ENCODE measurements at places on chromosomes 3 and 15. TPM values are rescaled to one million over a fixed set of nuclear protein-coding genes. Genes with fewer than 3 reads are reported as not detected.

SV2B gene
- total RNA-seq = not detected

TGFBR2 gene
- total RNA-seq = 99.1 TPM

DNA sequence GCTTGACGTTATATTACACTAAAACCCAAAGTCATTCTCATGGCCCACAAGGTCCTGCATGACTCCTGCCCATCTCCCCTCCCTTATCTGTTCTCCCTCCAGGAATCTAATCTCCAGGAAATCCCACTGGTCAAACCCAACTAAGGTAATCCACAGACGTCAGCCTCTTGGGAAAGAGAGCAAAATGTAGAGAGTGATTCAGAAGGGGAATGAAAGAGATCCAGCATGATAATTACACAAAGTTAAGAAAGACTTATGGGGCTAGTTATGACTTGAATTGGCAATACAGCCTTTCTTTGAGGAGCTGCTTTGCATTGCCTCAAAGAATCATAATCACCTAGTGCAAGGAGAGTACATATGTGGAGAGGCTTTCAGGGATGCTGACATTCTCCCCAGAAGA, 137.8 kb upstream of the MYRIP start:
- H3K27ac ChIP-seq = no peak overlapping the region
- no peaks in the 10 kb centered on the region for H3K4me1 ChIP-seq
- no peaks in the 10 kb centered on the region for H3K36me3 ChIP-seq

- peak overlapping the region; percentile 51 for H3K4me3 ChIP-seq
- peaks cover 30% of the 10 kb centered on the region for H3K4me1 ChIP-seq
- DNase-seq = peak; percentile 25
Observed at GRCh38 chr3:18127174-18127858, 297.8 kb downstream of the SATB1 start.

DNA sequence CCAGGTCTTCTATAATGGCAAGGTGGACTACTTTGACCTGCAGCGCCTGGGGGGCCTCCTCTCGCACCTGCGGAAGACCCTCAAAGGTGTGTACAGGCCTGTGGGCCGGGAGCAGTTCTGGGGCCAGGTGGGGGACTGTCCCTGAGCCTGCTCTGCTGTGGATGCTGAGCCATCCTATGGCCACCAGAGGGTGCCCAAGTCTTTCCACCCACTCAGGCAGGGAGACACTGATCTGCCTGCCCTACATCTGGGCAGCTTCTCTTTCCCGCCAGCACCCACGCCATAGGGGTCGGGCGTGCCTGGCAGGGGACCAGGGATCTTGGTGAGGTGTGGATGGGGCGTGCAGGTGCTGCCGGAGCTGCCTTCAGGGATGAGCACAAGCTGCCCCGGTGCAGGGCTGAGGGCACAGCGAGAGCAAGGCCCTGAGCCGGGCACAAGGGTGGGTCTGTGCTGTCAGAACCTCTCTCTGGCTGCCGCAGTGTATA, 14.1 kb downstream of the RNF123 start:
- no peaks in the 10 kb centered on the region for H3K27me3 ChIP-seq
- peaks cover 4% of the 10 kb centered on the region for H3K4me1 ChIP-seq
- H3K4me3 ChIP-seq = no peak overlapping the region
- peak; percentile 54 for DNase-seq
- peaks cover 50% of the 10 kb centered on the region for H3K36me3 ChIP-seq

GRCh38 chr3:122263058-122263457, 62.0 kb upstream of the CSTA start:
- H3K27me3 ChIP-seq = no peaks in the 10 kb centered on the region
- H3K4me3 ChIP-seq = no peak overlapping the region
- peaks cover 25% of the 10 kb centered on the region for H3K4me1 ChIP-seq
- no peaks in the 10 kb centered on the region for H3K36me3 ChIP-seq

GRCh38 chr3:14143271-14144225, 18.7 kb downstream of the TMEM43 start:
- no peaks in the 10 kb centered on the region for H3K27me3 ChIP-seq
- H3K4me3 ChIP-seq = no peak overlapping the region
- no peak for DNase-seq

DNA sequence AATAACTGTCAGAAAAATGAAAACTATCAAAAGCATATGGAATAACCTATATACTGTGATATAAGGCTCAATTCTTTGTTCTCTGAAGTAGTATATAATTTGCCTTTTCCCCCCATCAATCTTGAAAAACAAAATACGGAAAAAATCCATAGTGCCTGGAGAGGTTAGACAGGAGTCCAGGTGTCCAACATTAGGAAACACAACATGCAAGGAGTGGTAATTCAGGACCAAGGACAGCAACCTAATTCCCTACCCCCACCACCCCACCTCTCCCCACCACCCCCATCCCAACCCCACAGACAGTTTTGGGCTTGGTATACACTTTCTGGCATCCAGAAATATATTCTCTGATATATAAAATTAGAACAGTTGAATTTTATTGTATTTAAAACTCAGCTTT, 55.1 kb upstream of the SLC25A26 start:
- no peak overlapping the region for H3K4me3 ChIP-seq
- H3K36me3 ChIP-seq = no peaks in the 10 kb centered on the region
- no peak for DNase-seq
- no peaks in the 10 kb centered on the region for H3K4me1 ChIP-seq
- H3K27ac ChIP-seq = no peak overlapping the region

GRCh38 chr3:120203016-120203415, 82.0 kb downstream of the GPR156 start:
- H3K4me3 ChIP-seq = no peak overlapping the region
- H3K4me1 ChIP-seq = no peaks in the 10 kb centered on the region
- no peaks in the 10 kb centered on the region for H3K27me3 ChIP-seq

GRCh38 chr15:72999586-72999985, 52.7 kb upstream of the NEO1 start:
- no peaks in the 10 kb centered on the region for H3K36me3 ChIP-seq
- no peak overlapping the region for H3K27ac ChIP-seq
- H3K4me3 ChIP-seq = no peak overlapping the region
- H3K27me3 ChIP-seq = peaks cover 10% of the 10 kb centered on the region

All from activated B cell treated with CpG ODN at 0.5 μM for 24 hours (primary cell).